ENCODE measurements at places on chromosomes 6 and 20.
A peak's percentile ranks its signal among the peaks of the same experiment; 100 is the strongest.

DNA sequence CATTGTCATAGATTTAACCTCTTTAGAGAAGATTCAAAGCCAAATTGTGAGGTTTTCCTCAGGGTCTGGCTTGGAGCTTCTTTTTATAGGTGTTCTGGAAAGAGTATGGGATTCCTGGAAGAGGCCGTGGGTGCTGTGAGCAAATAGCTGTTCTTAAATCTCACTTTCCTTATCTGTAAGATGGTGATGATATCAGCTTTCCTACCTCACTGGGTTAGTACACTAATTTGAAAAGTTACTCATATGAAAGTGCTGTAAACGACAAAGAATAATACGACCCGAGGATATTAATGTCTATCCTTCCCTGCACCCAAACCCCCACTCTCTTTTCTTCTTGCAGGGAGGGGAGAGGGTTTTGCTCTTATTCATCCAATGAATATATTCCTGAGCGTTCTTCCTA lies 116.9 kb upstream of the ENPP5 start:
- DNase-seq, result no peak

GRCh38 chr20:52031206-52031562 lies 160.4 kb downstream of the ZFP64 start:
- DNase-seq, result no peak

GRCh38 chr6:168368066-168368820 lies 48.7 kb upstream of the DACT2 start:
- DNase-seq, result no peak

GRCh38 chr20:51345601-51346101 lies 196.9 kb downstream of the NFATC2 start:
- no peak for DNase-seq

DNA sequence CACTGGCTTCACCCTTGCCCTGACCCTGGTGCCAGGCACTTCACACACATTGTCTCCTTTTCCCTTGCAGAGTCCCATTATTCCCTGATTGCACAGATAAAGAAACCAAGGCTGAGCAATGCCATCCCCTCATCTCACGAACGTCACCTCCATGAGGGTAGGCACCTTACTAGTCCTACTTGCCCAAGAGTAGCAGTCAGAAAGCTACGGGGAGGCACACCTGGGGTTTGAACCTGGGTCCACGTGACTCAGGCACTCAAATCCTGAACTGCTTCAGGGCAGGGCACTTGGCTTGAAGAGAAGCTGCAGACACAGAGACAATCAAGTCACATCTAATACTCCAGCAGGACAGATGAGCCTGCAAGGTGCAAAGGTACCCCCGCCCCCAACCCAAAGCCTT lies 1.9 kb downstream of the BCAS1 start:
- DNase-seq, result no peak

DNA sequence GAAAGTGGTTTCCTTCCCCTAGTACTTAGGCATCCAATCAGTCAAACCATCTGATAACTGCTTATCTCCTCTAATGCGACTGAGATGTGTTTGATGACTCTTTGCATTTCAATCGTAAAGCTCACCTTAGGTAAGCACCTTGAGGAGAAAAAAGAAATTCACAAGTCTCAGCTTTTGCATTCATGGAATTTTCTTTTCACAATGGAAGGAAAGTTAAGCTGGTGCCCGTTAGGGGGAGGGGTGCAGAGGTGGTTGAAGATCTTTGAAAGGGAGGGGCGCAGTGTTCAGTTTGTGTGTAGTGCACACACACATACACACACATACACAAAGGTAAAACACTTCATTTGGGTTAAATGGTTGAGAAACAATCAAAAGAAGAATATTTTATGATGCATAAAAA lies 87.1 kb upstream of the SALL4 start:
- no peak for DNase-seq

DNA sequence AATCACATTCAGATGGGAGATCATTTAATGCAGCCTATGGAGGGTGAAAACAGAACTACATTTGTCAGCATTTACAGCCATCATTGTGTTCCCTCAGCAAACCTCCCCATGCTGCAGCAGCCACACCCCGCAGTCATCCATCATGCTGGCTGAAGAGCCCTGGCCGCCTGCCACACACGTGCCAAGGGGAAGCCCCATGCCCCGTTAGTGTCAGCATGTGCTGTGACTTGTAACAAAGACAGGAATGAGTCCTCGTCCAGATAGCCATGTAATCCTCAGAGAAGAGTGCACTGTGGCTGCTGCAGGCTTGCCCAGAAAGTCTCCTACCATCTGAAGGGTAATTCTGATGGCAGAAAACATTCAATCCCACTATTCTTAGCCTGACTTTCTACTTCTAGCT lies 1097.8 kb downstream of the KIF16B start:
- no peak for DNase-seq

DNA sequence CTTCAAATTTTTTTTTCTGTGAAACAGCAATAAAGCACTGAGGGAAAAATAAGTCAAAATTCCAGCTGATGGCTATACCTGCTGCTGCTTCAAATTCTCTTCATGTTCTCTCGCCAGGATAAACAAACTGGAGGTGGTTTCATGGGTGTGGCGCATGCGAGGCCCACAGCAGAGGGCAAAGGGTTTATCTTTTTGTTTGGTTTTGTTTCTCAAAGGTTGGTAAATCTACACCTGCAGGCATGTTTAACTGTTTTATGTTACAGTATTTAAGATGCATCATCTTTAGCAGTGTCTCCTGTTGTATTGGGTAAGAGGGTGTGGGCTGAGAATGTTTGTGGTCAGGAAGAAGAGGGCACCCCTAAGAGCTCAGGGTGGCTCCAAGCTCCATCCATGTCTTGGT lies 342.2 kb downstream of the CDH26 start:
- no peak for DNase-seq

DNA sequence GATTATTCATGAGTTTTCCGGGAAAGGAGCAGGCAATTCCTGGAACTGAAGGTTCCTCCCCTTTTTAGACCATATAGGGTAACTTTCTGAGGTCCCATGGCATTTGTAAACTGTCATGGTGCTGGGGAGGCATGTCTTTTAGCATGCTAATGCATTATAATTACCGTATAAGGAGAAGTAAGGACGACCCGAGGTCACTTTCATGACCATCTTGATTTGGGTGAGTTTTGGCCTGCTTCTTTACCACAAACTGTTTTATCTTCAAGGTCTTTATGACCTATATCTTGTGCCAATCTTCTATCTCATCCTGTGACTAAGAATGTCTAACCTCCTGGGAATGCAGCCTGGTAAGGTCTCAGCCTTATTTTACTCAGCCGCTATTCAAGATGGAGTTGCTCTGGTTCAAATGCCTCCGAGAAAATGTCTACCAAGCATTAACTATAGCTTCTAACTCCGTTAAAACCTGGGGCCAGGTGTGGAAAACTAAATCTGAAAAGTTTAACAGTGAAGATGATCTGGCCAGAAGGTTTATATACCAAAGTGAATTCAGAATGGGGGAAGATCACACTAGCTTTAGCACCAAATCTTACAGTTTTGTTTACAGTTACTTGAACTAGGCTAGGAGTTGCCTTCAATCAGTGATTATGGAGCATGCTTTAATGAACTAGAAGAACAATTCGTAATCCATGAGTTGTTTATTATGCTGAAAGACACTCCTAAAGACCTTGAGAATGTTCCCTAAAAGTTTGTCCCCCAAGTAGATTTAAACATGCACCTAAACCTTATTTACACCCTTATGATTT lies 80.0 kb upstream of the TOP1 start:
- no peak for DNase-seq

DNA sequence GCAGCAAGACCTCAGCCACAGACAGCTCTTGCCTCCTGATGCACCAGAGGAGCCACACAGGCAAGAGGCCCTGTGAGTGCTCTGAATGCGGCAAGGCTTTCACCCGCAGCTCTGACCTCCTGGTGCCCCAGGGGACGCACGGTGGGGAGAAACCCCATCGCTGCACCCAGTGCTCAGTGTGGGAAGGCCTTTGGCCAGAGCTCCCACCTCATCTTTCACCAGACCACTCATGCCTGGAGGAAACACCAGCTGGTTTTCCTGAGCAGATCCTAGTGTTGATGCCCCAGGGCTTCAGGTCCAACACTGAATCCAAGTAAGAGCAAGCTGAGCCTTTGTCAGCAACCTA lies 37.0 kb upstream of the XRN2 start:
- no peak for DNase-seq

DNA sequence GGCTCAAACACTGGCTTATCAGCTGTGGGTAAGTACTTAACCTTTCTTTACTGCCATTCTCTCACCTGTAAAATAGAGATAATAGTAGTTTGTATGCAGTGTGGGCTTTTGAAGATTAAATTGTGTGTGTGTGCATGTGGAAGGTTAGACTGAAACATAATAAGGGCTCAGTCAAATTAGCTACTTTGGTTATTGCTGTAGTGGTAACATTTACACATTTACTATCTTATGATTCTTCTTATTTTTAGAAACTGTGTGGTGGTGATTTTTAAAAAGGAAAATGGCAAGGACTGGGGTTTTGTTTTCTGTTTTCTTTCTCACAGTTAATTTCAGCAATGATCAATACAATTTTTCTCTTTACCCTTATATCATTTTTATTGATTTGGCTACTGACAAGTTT lies 206.9 kb downstream of the NKAIN2 start:
- no peak for DNase-seq

GRCh38 chr20:768426-768978 lies at the start of gene SLC52A3:
TSS of gene SLC52A3 (minus strand) at chr20:768500. CDS start at chr20:765774, 2,726 bp downstream.
- no peak for DNase-seq

GRCh38 chr6:33668914-33669313 lies 42.6 kb downstream of the UQCC2 start:
- peak; percentile 47 for DNase-seq

DNA sequence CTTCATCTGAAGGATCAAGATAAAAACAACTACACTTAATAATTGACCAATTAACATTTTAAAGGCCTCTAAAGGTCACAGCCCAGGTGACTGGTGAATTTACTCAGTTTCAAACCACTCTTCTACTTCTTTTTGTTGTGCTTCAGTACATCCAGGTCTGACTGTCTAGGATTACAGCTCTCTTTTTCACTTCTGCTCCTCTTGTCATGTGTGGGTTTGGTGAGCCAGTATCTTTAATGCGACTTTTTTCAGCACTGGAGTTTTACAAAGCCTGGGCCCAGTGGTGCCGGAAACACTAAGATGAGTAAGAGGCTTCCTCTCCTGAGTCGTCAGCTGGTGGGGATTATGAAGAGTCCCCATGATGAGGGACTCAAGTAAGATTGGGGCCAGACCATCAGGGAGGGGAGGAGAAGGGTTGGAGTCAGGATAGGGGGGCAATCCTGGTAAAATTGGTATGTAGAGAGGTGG lies 27.0 kb downstream of the HECA start:
- peak; percentile 29 for DNase-seq

DNA sequence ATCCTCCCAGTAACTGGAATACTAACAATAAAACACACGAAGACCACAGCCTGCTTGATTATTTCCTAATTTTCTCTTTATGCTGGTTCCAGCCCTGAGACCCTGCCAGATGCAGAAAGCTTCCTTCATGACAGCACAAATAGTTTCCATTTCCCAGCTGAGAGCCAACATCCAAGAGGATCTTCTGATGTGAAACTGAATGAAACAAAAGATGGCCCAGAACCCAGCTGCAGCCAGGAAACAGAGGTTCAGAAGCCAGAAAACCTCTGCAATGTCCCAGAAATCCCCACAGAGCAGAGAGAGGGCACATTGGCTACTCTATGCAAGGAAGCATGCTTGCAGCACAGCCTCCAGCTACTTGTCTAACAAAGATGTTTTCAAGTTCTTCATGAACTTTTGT lies 61.8 kb upstream of the PLEKHG1 start:
- no peak for DNase-seq

GRCh38 chr20:58721951-58722778 lies 29.6 kb downstream of the NPEPL1 start:
- no peak for DNase-seq

- no peak for DNase-seq
Measured at GRCh38 chr6:67956352-67956751, 678.7 kb upstream of the ADGRB3 start.

Data from activated T-helper 1 cell treated with anti-CD3 and anti-CD28 coated beads, Interleukin-2, amount 50 U/mL, for 16 hours (primary cell).